Activated CD4-positive, alpha-beta T cell treated with anti-CD3 and anti-CD28 coated beads for 36 hours (primary cell): ENCODE measurements at places on chromosomes 5 and 9. TPM values are rescaled to one million over a fixed set of nuclear protein-coding genes. Genes with fewer than 3 reads are reported as not detected.
A peak's percentile ranks its signal among the peaks of the same experiment; 100 is the strongest.

The EPB41L4A gene
- 0.05 TPM for total RNA-seq

The RAPGEF1 gene
- 86.7 TPM for total RNA-seq

The TRIM36 gene
- not detected for total RNA-seq

The ARHGEF39 gene
- 23.1 TPM for total RNA-seq

DNA sequence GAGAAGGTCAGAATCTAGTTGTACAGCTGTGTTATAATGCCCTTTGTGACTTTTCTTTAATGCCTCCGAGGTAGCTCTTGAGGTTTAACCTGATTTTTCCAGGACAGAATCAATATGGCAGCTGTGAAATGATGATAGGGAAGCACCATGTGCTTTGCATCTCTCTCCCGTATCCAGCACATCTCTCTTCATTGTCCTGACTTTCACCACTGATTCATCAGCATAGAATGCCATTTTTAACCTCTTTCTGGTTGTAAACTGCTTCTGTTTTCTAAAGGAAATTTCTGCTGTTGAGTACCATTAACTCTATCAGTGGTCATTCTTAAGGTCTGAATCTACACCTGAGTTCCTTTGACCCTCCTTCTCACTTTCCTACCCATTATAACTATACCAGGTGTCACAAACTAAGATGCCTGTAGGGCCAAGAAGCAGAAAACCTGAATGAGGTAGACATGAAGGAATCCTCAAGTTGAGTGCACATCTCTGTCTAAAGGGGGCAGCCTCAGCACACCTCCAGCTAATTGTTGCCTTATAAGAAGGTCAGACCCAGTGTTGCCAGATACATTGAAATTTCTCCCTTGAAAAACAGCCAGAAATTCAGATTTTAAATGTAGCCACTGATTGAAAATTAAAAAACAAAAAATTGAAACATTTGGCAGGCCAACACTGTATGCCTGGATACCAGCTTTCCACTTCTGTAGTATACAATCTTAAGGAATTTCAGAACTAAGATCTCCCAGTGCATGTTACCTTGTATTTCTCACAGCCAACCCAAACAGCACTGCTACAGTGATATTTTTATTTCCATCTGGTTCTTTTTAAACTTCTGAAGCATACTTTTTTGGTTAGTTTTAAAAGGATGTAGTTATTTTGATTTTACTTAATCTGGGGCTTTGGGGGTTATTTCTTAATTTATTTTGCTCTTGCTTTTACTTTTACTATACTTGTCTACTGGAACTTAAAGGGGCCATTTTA lies 35.8 kb upstream of the TLX3 start:
- no peak overlapping the region for H3K27ac ChIP-seq
- no peaks in the 10 kb centered on the region for H3K36me3 ChIP-seq
- H3K4me3 ChIP-seq = no peak overlapping the region
- DNase-seq = peak; percentile 23
- H3K27me3 ChIP-seq = peaks cover 9% of the 10 kb centered on the region

DNA sequence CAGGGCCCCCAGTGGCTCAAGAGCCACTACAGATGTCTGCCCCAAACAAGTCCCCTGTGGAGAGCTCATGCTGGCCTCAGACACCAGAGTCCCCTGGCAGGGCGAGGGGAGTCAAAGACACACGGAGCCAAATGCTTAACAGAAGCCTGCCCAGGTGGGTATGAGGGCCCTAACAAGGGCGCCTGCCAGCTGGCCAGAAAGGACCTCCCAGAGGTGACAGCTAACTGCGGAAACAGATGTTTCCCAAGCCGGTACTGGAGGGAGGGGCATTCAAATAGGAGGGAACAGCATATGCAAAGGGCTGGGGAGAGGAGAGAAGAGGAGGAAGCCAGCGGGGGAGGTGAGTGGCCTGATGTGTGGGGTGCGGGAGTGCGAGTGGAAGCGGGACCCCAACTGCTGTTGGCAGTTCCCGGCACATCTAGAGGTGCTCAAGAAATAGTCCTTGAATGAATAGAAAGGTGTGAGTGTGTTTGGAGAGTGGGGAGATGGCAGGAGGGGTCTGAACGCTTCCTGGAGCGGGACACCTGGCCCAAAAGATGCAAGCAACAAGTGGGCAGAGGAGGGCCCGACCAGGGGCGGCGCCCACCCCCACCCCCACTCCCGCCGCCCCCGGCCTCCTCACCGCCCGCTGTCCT lies 824 bp downstream of the MXD3 start:
- peak overlapping the region; percentile 56 for H3K27ac ChIP-seq
- no peaks in the 10 kb centered on the region for H3K27me3 ChIP-seq
- peak overlapping the region; percentile 85 for H3K4me3 ChIP-seq
- peaks cover 38% of the 10 kb centered on the region for H3K4me1 ChIP-seq
- DNase-seq = peak; percentile 49

DNA sequence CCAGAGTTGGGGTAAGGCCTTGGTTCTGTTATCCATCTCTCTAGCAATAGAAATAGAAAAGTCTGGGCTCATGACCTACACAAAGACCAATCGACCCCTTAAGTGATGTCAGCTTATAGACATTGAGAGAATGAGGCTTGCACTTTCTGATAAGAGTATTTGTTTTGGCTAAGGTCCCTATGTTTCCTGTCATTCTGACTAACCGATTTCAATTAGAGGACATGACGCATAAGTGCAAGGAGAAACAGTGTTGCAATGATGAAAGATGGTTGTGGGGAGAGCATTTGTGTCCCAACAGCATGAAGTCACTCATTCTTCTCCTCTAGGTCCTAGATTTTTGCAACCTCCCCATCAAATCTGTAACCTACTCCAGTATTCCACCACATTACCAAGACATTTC lies 255.1 kb downstream of the MAT2B start:
- DNase-seq = no peak
- H3K36me3 ChIP-seq = no peaks in the 10 kb centered on the region
- no peak overlapping the region for H3K27ac ChIP-seq
- no peaks in the 10 kb centered on the region for H3K4me1 ChIP-seq
- H3K4me3 ChIP-seq = no peak overlapping the region
- no peaks in the 10 kb centered on the region for H3K27me3 ChIP-seq

DNA sequence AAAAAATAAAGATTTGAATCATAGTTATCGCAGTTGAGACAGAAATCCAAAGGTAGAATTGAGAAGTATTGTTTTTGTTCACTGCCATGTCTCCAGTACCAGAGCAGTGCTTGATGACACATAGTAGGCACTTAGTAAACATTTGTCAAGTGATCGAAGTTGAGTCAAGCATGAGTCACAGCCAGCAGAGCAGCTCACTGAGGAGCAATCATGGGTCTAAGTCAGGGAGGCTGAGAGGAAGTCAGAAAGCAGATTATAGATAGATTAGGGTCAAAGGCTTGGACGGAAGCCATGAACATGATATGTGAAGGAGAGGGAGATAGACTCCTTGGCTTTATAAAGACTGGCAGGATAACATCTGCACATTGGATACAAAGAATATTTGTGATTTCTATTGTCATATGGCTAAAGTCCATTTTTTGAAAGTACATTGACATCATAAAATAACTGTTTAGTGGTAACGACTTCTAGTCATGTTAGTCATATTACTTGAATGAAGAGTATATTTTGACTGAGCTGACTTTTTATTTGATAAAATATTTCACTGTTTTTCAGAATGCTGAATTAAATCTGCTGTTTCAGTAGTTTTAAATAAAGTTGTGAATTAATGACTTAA lies 168.5 kb downstream of the RAB3C start:
- peaks cover 4% of the 10 kb centered on the region for H3K4me1 ChIP-seq
- H3K27ac ChIP-seq = no peak overlapping the region
- DNase-seq = peak; percentile 54
- H3K4me3 ChIP-seq = no peak overlapping the region
- H3K27me3 ChIP-seq = peaks cover 7% of the 10 kb centered on the region

- no peak for DNase-seq
- H3K36me3 ChIP-seq = no peaks in the 10 kb centered on the region
- no peak overlapping the region for H3K4me3 ChIP-seq
- no peak overlapping the region for H3K27ac ChIP-seq
- H3K27me3 ChIP-seq = no peaks in the 10 kb centered on the region
- H3K4me1 ChIP-seq = no peaks in the 10 kb centered on the region
Measured at GRCh38 chr5:174140452-174141020, 95.0 kb downstream of the NSG2 start.
